T-cell (primary cell): ENCODE measurements at places on chromosomes 12 and 14. TPM values are rescaled to one million over a fixed set of nuclear protein-coding genes. Genes with fewer than 3 reads are reported as not detected.

DNA sequence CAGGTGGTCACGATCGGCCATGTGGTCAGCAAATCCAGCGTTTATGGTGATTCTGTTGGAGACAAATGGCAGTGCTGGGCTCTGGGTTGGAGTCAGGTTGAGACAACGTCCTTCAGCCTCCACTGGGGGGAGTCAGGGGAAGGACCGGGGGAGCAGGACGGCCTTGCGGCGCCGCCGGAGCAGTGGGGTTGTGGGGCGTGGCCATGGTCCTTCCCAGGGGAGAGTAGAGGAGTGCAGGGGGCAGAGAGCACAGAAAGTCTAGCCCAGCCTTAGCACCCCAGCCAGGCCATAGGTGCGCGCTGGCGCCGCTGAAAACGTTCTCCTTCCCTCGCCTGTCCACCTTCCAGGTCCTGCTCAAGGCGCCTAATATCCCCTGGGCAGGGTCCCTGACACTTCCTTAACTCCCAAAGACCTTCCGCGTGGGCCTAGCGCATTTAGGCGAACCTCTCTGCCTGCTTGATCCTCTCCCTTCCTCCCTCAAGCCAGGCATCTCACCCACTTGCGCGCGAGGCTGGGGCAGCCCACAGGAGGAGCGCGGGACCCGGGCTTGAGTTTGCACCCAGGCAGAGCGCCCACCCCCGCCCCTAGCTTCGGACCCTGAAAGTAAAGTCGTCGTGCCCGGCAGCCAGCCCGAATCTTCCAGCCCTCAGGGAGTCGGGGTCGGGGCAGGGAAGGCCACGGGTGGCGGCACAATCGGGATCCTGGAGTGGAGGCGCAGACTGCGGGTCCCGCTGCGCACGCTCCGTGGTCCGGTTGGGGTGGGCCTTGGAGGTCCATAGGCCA, 3.1 kb upstream of the KIF26A start:
- H3K27ac ChIP-seq = no peak overlapping the region
- H3K4me3 ChIP-seq = no peak overlapping the region
- H3K4me1 ChIP-seq = no peaks in the 10 kb centered on the region
- H3K27me3 ChIP-seq = peaks cover 82% of the 10 kb centered on the region

GRCh38 chr14:72483311-72483710, 410.6 kb downstream of the DPF3 start:
- peaks cover 11% of the 10 kb centered on the region for H3K4me1 ChIP-seq
- no peaks in the 10 kb centered on the region for H3K27me3 ChIP-seq
- no peak overlapping the region for H3K27ac ChIP-seq
- no peak for DNase-seq
- H3K36me3 ChIP-seq = no peaks in the 10 kb centered on the region

GRCh38 chr12:57549203-57549908, 488 bp upstream of the KIF5A start:
- H3K27ac ChIP-seq = no peak overlapping the region
- DNase-seq = no peak

GRCh38 chr12:108561852-108562347, 496 bp upstream of the ISCU start:
- H3K4me1 ChIP-seq = peaks cover 34% of the 10 kb centered on the region
- peak overlapping the region; percentile 82 for H3K4me3 ChIP-seq
- H3K36me3 ChIP-seq = peaks cover 38% of the 10 kb centered on the region
- no peak for DNase-seq
- H3K27ac ChIP-seq = peak overlapping the region; percentile 93

- H3K36me3 ChIP-seq = no peaks in the 10 kb centered on the region
- H3K4me3 ChIP-seq = no peak overlapping the region
- H3K27ac ChIP-seq = no peak overlapping the region
- DNase-seq = no peak
Observed at GRCh38 chr12:126684703-126685102, 1582.3 kb upstream of the TMEM132C start.

- H3K27ac ChIP-seq = no peak overlapping the region
- peaks cover 9% of the 10 kb centered on the region for H3K36me3 ChIP-seq
- H3K4me1 ChIP-seq = no peaks in the 10 kb centered on the region
Observed at GRCh38 chr12:31288381-31288780, 37.6 kb downstream of the SINHCAF start.

GRCh38 chr12:53601296-53601847, 24.8 kb downstream of the ATF7 start:
- no peaks in the 10 kb centered on the region for H3K27me3 ChIP-seq
- H3K27ac ChIP-seq = no peak overlapping the region
- DNase-seq = no peak
- H3K4me3 ChIP-seq = no peak overlapping the region
- no peaks in the 10 kb centered on the region for H3K36me3 ChIP-seq

DNA sequence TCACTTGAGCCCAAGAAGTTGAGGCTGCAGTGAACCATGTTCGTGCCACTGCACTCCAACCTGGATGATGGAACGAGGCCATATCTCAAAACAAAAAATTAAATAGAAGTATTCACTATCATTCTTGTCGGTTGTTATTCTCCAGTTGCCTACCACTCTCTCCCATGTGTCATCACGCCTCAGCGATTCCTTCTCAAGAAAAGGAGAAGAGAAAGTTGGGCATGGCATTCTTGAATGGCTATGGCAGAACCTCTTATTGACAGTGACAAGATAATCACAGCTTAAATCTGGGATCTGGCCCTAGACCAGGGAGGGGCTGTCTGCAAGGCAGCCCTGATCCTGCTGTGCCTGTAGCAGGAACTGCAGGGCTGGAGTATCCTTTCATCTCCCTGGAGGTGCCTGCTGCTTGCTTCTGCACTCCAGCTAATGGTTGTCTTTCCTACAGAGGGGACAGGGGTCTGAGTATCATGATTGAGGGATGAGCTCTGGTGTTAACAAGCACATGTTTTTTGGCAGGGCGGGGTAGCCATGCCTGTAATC, 12.8 kb upstream of the MLEC start:
- no peak for DNase-seq
- H3K27ac ChIP-seq = no peak overlapping the region
- no peaks in the 10 kb centered on the region for H3K4me1 ChIP-seq
- no peaks in the 10 kb centered on the region for H3K36me3 ChIP-seq
- H3K27me3 ChIP-seq = peaks cover 4% of the 10 kb centered on the region

DNA sequence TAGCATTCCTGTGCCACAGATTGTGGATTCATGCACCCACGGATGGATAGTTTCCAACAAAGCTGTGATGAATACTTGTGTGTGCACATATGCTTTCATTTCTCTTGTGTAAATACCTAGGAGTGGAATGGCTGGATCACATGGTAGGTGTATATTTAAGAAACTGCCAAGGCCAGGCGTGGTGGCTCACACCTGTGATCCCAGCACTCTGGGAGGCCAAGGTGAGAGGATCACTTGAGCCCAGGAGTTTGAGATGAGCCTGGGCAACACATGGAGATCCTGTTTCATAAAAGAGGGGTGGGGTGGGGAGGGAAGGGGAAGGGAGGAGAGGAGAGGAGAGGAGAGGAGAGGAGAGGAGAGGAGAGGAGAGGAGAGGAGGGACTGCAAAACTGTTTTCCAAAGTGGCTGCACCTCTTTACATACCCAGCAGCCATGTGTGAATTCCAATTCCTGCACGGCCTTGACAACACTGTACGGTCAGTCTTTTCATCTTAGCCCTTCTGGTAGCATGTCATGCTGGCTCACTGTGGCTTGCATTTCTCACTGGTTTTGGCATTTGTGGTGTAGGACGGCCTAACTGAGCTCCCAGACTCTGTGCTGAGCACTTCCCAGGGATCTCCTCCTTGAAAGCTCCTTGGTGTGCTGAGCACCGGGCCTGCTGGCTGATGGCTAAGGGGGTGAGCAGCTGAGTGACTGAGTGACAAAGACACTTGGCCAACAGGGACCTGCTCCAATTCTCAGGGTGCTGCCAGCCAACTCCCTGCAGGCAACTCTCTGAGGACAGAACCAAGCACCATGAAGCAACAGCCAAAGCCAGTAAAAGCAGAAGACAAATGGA, 27.9 kb downstream of the SYNE3 start:
- no peak overlapping the region for H3K27ac ChIP-seq
- no peaks in the 10 kb centered on the region for H3K27me3 ChIP-seq
- DNase-seq = no peak
- no peak overlapping the region for H3K4me3 ChIP-seq
- peaks cover 28% of the 10 kb centered on the region for H3K4me1 ChIP-seq
- H3K36me3 ChIP-seq = peaks cover 16% of the 10 kb centered on the region

GRCh38 chr12:51076236-51076930, 7.0 kb downstream of the CSRNP2 start:
- H3K27me3 ChIP-seq = no peaks in the 10 kb centered on the region
- peaks cover 4% of the 10 kb centered on the region for H3K36me3 ChIP-seq
- no peak overlapping the region for H3K27ac ChIP-seq
- no peak overlapping the region for H3K4me3 ChIP-seq
- DNase-seq = no peak
- no peaks in the 10 kb centered on the region for H3K4me1 ChIP-seq

- H3K4me3 ChIP-seq = no peak overlapping the region
- H3K27ac ChIP-seq = no peak overlapping the region
- H3K4me1 ChIP-seq = peaks cover 2% of the 10 kb centered on the region
- no peak for DNase-seq
- peaks cover 2% of the 10 kb centered on the region for H3K36me3 ChIP-seq
Observed at GRCh38 chr12:65229441-65229840, 49.0 kb upstream of the MSRB3 start.

DNA sequence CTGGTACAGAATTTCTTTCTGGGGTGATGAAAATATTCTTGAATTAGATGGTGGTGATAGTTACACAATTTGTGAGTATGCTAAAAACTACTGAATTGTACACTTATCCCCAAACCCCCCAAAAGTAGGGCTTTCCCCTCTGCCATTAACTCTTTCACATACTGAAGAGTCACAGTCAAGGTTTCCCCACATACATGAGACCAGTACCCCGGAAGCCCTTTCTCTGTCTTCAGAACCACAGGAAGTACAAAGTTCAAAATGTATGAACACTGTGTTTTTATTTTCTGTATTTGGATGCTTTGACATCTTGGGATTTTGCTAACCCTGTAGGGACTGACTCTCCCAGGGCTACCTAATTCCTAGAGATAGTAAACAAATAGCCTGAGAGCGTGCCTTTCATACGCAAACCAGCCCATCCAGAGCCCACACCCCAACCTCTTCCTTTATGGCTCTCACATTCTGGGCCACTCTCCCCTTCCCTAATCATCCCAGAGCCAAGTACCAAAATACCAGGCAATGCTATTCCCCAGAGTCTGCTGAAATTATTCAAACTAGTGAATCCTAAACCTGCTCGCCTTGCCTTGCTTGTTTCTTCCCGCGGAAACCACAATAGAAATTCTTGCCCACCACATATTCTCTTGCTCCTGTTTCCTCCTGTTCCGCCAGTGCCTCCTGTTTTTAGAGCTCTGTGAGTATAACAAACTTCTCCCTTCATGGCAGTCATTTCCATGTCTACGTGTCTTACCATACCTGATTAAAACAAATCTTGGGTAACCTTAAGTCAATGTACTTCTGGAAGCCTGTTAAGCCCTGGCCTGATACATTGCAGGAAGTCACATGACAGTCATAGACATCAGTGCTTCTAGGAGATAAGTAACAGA, 524.8 kb downstream of the FUT8 start:
- H3K4me1 ChIP-seq = peaks cover 33% of the 10 kb centered on the region
- no peak for DNase-seq
- no peak overlapping the region for H3K4me3 ChIP-seq
- H3K27ac ChIP-seq = peak overlapping the region; percentile 51

DNA sequence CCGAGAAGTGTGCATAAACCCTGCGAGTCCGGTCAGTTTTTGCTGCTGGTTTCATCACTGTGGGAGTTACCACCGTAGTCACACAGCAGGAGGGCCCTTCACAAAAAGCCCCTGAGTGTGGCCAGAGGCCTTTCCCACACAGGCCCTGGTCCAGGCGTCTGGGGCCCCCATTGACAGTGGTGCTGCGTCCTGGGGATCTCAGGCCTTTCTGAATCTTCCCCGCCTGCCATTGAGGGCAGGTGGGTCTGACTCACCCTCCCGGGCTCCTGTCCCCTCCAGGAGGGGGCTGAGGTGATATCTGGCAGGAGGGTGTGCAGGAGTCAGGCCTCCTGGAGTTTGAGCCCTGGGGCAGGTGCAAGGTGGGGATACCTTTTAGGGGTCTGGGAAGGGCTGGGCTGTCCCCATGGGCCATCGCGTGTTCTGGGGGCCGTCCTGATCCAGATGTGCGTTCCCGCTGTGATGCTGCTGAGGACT, 358.5 kb downstream of the TMEM121 start:
- H3K4me3 ChIP-seq = no peak overlapping the region
- DNase-seq = no peak
- no peak overlapping the region for H3K27ac ChIP-seq
- no peaks in the 10 kb centered on the region for H3K27me3 ChIP-seq
- no peaks in the 10 kb centered on the region for H3K36me3 ChIP-seq
- peaks cover 2% of the 10 kb centered on the region for H3K4me1 ChIP-seq

DNA sequence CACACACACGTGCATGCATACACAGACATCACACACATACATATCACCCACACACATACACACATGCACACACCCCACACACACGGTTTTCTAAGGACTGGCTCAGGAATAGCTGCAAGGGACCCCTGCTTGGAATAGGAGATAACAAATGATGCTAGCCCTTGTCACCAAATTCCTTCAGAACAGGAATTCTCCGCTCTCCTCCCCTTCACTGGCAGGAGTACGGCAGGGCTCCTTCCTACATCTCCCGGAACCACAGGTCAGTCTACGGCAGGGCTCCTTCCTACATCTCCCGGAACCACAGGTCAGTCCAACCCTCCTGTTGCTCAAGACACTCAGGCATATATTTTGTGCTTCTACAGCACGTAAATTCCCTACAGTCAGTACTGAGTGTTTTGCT, 23.9 kb downstream of the PHLDA1 start:
- no peaks in the 10 kb centered on the region for H3K27me3 ChIP-seq
- H3K36me3 ChIP-seq = no peaks in the 10 kb centered on the region
- no peak overlapping the region for H3K4me3 ChIP-seq
- no peak for DNase-seq
- H3K27ac ChIP-seq = no peak overlapping the region
- H3K4me1 ChIP-seq = no peaks in the 10 kb centered on the region

DNA sequence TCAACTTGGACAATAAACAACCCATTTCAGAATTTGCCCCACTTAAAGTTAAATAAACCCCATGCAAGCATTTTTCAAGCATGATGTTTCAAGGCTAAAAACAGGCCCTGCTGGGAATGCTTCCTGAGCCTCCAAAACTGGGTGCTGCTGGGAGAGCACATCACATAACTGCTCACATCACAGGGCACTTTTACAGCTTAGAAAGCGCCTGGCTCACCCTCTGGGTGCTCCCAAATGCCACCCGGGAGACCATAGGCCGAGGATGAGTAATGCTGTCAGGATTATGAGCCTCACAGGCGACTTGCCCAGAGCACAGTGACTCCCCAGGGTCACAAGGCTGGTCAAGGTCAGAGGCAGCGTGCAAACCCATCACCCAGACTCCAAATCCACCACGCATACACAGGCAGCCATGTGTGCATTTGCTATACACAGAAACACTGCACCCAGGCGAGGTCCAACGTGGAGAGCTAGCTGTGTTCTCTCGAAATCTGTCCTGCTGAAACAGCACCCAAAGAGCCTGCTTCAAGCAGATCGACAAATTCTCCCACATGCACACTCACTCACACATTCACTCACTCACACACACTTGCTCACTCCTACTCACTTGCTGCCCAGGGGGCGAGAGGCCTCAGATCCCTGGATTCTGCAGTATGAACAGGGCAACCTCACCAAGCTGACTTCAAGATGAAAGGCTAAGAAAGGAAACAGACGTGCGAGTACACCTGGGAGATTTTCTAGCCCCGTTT, 58.7 kb downstream of the ITPK1 start:
- no peak overlapping the region for H3K4me3 ChIP-seq
- H3K4me1 ChIP-seq = peaks cover 36% of the 10 kb centered on the region
- peaks cover 3% of the 10 kb centered on the region for H3K36me3 ChIP-seq

GRCh38 chr12:109738878-109739665, 25.4 kb downstream of the FAM222A start:
- H3K4me1 ChIP-seq = no peaks in the 10 kb centered on the region
- no peak overlapping the region for H3K4me3 ChIP-seq
- H3K36me3 ChIP-seq = no peaks in the 10 kb centered on the region
- no peak for DNase-seq
- H3K27me3 ChIP-seq = peaks cover 52% of the 10 kb centered on the region

The HOXC9 gene
- not detected for total RNA-seq

The ADAMTS20 gene
- not detected for total RNA-seq

The NDRG2 gene
- 26.1 TPM for total RNA-seq
